Vagina (tissue), 2 donors: ENCODE measurements at places on chromosomes 6 and 20. TPM values are rescaled to one million over a fixed set of nuclear protein-coding genes. Genes with fewer than 3 reads are reported as not detected.

TBC1D20 gene
- 30.9 TPM for total RNA-seq

TBXT gene
- not detected for total RNA-seq

DNA sequence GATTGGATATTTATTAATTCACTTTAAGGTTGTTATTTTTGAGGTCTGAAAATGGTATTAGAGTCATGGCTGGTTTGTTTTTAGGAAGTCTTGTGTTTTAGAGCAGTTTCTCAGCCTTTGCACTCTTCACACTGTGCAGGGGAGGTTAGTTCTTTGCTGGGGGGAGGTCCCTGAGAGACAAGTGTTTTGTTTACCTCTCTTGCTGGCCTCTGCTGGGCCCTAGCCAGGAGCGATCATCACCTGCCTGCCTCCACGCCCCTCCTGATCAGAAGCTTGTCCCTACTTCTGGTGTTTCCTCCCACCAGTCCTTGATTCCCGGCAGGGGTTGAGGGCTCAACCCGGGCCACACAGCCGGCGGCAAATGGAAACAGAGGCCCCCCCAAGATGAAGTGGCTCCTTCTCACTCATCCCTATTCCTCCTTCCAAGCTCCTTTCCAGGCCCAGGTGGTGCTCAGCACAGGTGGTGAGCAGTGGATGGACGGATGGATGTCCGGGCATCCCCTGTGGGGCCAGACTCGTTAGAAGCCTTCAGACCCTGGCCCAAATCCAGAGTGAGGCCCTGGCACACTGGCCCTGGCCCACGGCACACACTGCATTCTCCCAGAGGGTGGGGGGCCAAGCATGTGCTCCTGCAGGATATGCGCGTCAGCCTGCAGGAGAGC lies 51.3 kb downstream of the GRM4 start:
- no peaks in the 10 kb centered on the region for H3K4me1 ChIP-seq
- H3K27ac ChIP-seq: no peak overlapping the region
- no peak overlapping the region for H3K4me3 ChIP-seq
- DNase-seq: no peak
- H3K36me3 ChIP-seq: no peaks in the 10 kb centered on the region

TBC1D7 gene
- total RNA-seq: 13.0 TPM

RBBP9 gene
- 11.0 TPM for total RNA-seq

GRCh38 chr20:59640267-59640666 lies 35.9 kb downstream of the PHACTR3 start:
- no peaks in the 10 kb centered on the region for H3K27me3 ChIP-seq
- H3K4me3 ChIP-seq: no peak overlapping the region
- no peak overlapping the region for H3K27ac ChIP-seq
- H3K4me1 ChIP-seq: no peaks in the 10 kb centered on the region
- no peaks in the 10 kb centered on the region for H3K36me3 ChIP-seq

AGPAT4 gene
- 6.9 TPM for total RNA-seq
